ENCODE measurements at places on chromosomes 7 and 10.
A peak's percentile ranks its signal among the peaks of the same experiment; 100 is the strongest.

DNA sequence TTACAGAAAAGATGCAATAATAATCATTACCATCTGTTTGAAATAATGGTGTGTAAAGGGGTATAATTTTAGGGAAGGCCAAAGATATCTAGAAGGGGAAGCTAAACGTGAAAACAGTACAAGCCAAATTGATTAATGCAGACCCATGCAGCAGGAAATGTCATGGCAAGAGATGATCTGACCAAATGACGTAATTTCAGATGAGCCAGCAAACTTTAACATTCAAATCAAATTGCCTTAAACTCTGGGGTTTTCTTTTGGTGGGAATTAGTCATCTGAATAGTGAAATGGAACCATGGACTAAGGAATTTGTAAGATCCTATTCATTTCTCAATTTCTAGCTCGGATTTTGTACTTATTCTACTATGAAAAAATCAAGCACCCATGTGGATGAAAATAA is 21.4 kb upstream of the SCIN start:
- DNase-seq: no peak

DNA sequence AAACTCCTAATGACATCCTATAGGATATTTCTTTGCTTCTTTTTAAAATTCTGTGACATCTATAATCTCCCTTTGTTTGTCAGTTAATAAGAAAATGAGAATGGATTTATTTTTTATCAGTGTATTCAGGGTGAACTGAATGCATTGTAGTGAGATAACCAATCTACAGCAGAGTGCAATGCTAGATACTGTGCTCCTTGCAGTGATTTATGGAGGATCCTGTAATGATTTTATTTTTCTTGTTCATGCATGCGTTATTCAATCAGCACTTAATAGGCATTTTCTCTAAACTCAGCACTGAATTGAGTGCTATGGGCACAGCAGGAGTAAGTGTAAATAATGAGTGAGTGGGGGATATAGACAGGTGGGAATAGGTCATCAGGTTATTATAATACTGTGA is 253.9 kb downstream of the CDK14 start:
- no peak for DNase-seq

DNA sequence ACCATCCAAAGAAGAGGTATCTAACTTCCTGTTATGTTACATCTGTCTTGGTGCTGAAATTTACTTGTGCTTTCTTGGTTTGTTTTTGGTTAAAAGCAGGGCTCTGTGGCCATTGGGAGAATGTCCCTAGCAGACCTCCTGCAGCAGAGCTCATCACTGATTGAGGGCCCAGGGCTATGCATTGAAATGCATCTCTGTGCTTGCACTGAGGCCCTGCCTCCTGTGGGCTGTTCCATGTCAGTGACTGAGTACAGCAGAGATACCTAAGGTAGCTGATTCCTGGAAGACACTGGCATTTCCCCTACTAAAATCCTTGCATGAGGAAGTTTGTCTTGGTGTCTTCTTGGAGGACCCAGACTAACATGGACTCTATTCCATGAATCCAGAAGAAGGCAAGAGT is 213.9 kb downstream of the FRMD4A start:
- no peak for DNase-seq

GRCh38 chr7:14836571-14837189 is 65.9 kb downstream of the DGKB start:
- no peak for DNase-seq

GRCh38 chr10:66990143-66990830 is 64.5 kb downstream of the LRRTM3 start:
- no peak for DNase-seq

DNA sequence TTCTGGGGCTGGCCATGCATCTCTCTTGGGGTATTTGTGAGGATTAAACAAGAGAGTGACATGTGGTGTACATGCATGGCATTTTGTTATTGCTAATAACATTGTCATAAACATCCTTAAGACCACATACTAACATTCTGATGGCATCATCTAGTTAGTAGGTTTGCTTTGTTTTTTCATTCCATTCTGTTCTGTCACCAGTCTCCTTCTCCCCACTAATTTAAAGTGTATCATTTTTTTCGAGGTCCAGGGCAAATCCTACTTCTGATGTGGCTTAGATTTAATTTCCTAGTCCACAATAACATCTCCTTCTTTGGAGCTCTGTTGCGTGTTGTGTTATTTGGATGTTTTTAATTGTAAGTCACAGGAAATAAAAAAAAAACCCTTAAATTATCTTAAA is 248.1 kb downstream of the LRMDA start:
- DNase-seq: no peak

DNA sequence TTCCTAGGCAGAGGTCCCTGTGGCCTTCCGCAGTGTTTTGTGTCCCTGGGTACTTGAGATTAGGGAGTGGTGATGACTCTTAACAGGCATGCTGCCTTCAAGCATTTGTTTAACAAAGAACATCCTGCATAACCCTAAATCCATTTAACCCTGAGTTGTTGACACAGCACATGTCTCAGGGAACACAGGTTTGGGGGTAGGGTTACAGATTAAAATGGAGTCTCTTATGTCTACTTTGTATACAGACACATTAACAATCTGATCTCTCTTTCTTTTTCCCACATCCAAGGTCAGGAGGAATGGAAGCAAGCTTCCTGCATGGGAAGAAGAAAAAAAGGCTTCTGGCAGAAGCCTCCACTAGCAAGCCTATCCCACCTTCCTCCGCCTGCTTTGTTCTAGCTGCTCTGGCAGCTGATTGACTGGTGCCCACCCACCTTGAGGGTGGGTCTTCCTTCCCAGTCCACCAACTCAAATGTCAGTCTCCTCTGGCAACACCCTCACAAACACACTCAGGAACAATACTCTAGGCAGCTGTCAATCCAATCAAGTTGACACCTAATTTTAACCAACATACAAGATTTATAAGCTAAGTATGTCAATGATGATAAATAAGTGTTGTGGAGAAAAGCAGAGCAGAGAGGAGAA is 176.5 kb upstream of the CCZ1B start:
- DNase-seq: no peak

DNA sequence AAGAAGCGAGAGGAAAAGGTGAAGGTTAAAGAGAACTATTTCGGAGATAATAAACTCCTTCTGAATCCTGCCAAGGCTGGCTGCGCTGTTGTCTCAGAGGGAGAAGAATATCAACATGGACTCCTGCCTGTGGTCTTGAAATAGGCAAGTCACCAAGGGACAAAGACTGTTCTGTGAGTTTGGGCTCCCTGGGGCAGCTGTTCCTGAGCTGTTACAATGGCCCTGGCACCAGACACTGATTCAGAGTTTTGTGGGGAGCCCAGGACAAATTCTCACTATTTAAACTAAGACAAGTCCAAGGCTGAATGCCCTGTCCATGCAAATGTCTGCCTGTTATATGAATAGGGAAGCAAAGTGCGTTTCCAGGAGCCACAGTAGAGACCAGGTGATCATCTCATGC is 81.4 kb downstream of the PRPF18 start:
- DNase-seq: no peak

- no peak for DNase-seq
Measured at GRCh38 chr7:95225301-95225700, 99.0 kb downstream of the PON1 start.

- no peak for DNase-seq
Measured at GRCh38 chr10:77970869-77971803, 44.6 kb upstream of the DLG5 start.

GRCh38 chr10:79023240-79024162 is 45.3 kb upstream of the ZMIZ1 start:
- DNase-seq: no peak

GRCh38 chr10:113055458-113055857 is 105.4 kb downstream of the TCF7L2 start:
- DNase-seq: no peak

GRCh38 chr10:17665747-17666146 is 21.8 kb downstream of the STAM start:
- DNase-seq: no peak

GRCh38 chr7:45457591-45457990 is 116.6 kb upstream of the ADCY1 start:
- no peak for DNase-seq

DNA sequence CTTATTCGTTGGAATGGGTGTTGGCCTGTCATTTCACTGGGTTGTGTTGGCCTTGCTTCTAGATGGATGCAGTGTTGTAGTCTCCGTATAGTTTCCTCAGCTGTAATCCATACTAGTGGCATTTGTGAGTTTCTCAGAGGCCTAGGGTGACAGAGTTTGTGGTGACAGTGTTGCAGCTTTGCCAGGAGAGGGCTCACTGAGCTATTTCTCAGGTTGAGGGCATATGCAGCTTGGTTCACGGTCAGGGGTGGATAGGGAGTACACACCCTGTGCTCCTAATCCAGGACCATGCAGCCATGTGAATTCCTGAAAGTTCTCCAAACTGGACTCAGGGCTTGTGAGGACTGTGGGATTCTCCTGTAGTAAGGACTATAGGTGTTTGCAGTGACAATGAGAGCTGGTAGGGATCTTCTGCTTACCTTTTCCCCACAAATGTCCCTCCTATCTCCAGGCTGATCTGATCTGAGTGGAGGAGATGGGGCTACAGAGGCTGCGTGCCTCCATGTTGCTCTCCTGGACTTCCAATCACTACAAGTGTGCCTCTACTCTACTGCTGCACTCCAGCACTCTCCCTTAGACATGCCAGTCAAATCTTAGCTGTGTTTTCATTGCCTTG is 229.0 kb downstream of the STK31 start:
- peak; percentile 19 for DNase-seq

DNA sequence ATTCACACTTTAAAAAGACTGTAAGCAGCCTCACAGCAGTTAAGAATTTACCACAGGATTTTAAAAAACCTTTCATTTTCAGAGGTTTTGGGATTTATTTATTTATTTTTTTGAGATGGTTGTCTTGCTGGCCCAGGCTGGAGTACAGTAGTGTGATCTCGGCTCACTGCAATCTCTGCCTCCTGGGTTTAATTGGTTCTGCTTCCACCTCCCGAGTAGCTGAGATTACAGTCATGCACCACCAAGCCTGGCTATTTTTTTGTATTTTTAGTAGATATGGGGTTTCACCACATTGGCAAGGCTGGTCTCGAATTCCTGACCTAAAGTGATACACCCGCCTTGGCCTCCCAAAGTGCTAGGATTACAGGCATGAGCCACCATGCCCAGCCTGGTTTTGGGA is 19.1 kb downstream of the MINDY4 start:
- DNase-seq: no peak

- DNase-seq: peak; percentile 26
Measured at GRCh38 chr7:82044497-82045080, 274.7 kb upstream of the HGF start.

GRCh38 chr7:94059746-94060145 is 55.6 kb upstream of the BET1 start:
- DNase-seq: no peak

- DNase-seq: no peak
Measured at GRCh38 chr7:76300166-76300731, 2.2 kb upstream of the HSPB1 start.

GRCh38 chr7:78734626-78735025 is 718.8 kb downstream of the MAGI2 start:
- DNase-seq: no peak

- no peak for DNase-seq
Measured at GRCh38 chr7:7490003-7490402, 45.7 kb downstream of the COL28A1 start.

- no peak for DNase-seq
Measured at GRCh38 chr10:75233444-75234016, 2.2 kb downstream of the COMTD1 start.

DNA sequence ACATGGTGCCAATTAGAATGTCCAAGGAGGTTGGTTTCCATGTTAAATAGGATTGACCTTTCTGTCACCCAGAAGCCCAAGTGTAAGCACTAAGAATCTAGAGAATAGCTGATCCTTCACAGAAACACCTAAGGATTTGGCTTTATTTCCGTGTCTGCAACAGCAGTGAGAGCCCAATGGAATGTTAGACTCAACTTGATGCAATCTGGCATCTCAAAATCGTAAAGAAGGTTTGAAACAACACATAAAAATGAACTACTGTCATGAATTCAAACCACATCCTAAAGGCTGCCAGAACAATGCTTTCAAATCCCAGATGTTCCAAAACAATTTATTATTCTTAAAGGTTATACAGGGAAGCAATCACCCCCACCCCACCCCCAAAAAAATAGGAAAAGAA is 18.6 kb downstream of the PPP1R3C start:
- no peak for DNase-seq

- DNase-seq: no peak
Measured at GRCh38 chr7:107441581-107442422, 28.1 kb upstream of the GPR22 start.

- DNase-seq: no peak
Measured at GRCh38 chr10:79285315-79286197, 61.7 kb upstream of the PPIF start.

GRCh38 chr10:6574664-6575176 is 5.4 kb downstream of the PRKCQ start:
- no peak for DNase-seq

DNA sequence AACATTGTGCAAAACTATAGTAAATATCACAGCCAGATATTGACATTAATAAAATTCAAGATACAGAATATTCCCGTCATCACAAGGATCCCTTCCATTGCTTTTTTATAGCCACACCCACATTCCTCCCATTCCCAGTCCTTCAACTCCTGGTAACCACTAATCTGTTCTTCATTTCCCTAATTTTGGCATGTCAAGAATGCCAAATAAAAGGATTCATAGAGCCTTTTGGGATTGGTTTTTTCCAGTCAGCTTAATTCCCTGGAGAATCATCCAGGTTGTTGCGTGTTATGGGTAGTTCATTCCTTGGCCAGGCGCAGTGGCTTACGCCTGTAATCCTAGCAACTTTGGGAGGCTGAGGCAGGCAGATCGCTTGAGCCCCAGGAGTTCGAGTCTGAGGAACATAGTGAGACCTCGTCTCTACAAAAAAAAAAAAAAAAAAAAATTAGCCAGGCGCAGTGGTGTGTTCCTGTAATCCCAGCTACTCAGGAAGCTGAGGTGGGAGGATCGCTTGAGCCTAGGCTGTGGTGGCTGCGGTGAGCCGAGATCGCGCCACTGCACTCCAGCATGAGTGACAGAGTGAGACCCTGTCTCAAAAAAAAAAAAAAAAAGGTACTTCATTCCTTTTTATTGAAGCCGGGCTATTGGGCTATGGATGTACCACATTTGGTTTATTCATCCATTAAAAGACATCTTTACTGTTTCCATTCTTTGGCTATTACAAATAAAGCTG is 2.7 kb downstream of the OGDH start:
- no peak for DNase-seq

DNA sequence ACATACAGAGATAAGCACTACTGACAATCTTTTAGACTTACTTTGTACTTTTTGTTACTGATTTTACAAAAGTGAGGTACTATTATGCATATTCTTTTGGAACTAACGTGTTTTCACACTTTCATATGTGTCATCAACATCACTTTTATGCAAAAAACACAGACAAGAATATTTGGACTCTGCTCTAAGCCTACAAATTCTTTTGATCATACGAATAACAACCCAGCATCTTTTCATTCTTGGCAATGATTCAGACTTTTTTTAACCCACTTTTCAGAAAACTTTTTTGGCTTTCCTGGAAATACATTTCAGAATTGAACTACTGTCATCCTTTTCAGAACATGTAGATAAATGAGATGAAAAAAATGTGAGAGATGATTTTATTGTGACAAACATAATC is 30.2 kb downstream of the USP6NL start:
- DNase-seq: no peak
